ENCODE measurements at places on chromosomes 3 and 15. TPM values are rescaled to one million over a fixed set of nuclear protein-coding genes. Genes with fewer than 3 reads are reported as not detected.

DNA sequence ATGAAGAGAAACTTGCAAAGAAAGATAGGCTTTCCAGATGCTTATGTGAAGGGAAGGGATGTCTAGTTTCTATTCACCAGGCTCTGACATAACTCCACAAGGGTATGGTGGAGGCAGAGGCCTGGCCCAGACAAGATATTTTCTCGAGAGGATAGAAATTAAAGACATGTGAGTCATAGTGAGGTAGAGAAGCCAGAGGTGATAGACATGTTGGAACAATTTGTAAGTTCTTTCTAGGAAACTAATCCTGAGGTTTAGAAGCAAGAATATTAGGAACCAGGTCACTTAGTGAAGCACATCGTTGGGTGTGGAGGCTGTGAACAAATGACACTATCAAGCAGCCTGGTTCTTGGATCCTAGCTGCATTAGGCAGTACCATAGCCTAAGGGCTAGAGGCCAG, 176.9 kb downstream of the BBX start:
- DNase-seq, result no peak

DNA sequence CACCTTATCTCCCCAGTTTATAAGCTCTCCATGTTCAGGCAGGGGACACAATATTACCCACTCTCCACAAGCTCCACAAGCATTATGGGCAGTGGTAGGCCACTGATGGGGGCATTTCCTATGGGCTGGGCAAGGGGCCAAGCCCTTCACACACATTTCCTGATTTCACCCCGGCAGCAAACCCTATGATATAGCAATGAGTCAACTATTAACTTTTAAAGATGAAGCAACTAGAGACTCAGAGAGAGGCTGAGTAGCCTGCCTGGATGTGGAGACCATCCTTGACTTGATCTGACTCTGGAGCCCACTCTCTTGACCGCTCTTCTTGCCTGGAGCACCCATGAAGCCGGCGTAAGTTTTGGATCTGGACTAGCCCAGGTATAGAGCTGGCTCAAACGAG, 27.4 kb downstream of the FOXL2NB start:
- DNase-seq, result no peak

Gene LMAN1L
- total RNA-seq, result not detected

GRCh38 chr15:66029650-66030049, 160.4 kb downstream of the RAB11A start:
- no peak for DNase-seq

Gene NSMCE3
- total RNA-seq, result 12.7 TPM

GRCh38 chr3:106809623-106810299, 567.5 kb upstream of the CCDC54 start:
- DNase-seq, result no peak

Gene DGKG
- total RNA-seq, result 4.4 TPM

Gene GOLGA8J
- not detected for total RNA-seq

Gene SCG5
- 3.7 TPM for total RNA-seq

GRCh38 chr3:59510576-59510975, 460.8 kb upstream of the CFAP20DC start:
- DNase-seq, result no peak

- no peak for DNase-seq
Observed at GRCh38 chr3:54955496-54955895, 27.6 kb upstream of the LRTM1 start.

GRCh38 chr15:29712149-29712885, 110.0 kb downstream of the TJP1 start:
- DNase-seq, result no peak

Gene EDEM1
- total RNA-seq, result 48.8 TPM

- DNase-seq, result no peak
Observed at GRCh38 chr3:22606938-22607337, 596.2 kb upstream of the UBE2E2 start.

Gene CXCR6
- not detected for total RNA-seq

DNA sequence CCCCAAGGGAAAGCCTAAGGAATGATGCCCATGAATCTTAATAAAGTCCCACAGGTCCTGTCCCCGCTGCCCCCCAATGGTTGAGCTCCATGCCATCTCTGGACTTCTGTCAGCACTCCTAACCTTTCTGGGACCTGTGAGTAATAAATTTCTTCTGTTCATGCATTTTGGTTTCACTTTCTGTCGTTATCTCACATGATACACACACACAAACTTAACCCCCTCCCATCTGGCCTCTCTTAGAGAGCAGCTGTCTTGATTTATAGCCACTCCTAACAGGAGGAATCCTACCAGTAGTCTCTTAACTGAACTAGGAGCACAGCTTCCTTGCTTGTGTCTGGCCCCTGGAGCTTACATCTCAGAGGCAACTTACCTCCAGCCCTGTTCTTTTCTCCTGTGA, 82.7 kb upstream of the SELENOK start:
- DNase-seq, result no peak

GRCh38 chr3:8581806-8582445, 62.7 kb downstream of the SSUH2 start:
- DNase-seq, result no peak

DNA sequence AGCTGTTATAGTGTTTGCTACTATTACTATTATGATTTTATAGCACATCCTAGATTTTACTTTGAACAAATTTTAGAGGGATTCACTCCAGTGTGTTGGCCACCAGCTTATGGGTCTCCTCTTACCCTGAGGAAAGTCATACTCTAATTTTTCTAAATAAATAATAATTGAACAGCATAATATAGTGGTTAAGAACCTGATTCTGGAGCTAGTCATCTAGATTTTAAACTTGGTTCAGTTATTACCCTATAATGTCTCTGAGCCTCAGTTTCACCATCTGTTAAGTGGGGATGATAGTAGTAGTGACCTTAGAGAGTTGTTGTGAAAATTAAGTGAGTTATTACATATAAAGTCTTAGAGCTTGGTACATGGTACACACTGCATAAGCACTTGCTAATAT, 30.7 kb upstream of the TOPAZ1 start:
- DNase-seq, result no peak

Gene HDGFL3
- 42.0 TPM for total RNA-seq

Gene SLC22A13
- total RNA-seq, result not detected

- DNase-seq, result no peak
Observed at GRCh38 chr3:49653621-49654020, 20.5 kb upstream of the APEH start.

Measured in glomerular endothelial cell (primary cell).